ENCODE measurements at places on chromosomes 1 and 21.
A peak's percentile ranks its signal among the peaks of the same experiment; 100 is the strongest.

DNA sequence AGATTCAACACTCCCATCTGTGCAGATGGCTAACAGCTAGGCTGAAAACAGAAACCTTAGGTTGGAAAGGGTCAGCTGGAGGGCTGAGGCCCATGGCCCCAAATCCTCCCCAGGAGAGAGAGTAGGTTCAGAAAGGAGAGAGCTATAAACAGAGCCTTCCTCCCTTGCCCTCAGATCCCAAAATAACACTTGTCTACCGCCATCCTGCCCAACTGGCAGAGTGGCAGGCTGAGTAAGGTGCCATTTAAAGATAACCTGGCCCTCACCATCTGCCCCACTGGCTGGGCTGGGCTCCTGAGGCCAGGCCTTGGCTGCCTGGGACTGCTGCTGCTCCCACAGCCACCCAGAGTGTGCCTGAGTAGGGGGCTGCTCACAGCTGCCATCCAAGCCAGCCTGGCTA, 4.3 kb upstream of the SHISA4 start:
- no peak for DNase-seq

- DNase-seq, result no peak
These were observed 12.4 kb downstream of the PRPF38A start for GRCh38 chr1:52416811-52417210.

DNA sequence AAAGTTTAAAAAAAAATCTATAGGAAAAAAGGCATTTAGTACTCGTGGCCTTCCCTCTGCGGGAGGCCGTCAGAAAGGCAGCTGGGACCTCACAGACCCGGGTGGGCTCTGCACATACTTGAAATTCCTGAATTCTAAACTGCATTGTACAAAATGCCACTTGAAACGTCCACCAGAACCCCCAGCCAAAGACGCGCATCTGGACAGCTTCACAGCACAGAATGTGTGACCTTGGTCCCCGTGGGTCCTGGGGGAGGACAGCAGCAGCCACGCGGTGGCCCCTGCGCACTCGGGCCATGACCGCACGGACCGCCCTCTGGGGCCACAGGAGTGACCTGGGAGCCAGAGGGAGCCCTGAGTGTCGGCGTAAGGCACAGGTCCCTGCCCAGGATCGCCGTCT, 20.6 kb upstream of the MRPS14 start:
- no peak for DNase-seq

- no peak for DNase-seq
These were observed 34.5 kb upstream of the DPH5 start for GRCh38 chr1:101059945-101060542.

- no peak for DNase-seq
These were observed 815.6 kb downstream of the LTN1 start for GRCh38 chr21:28177124-28177523.

DNA sequence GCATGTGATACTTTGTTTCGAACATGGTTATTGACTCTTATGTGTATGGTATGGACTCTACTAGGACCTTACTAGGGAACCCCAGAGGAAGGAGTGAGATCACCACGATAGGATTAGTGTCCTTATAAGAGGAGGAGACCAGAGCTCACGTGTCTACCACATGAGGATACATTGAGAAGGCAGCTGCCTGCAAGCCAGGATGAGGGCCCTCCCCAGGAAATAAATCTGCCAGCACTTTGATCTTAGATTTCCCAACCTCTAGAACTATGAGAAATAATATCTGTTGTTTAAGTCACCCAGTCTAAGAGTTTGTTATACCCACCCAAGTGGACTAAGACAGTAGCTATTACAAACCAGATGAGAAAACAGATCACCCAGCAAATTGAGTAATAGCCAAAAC, 559.3 kb upstream of the USP24 start:
- DNase-seq, result no peak

GRCh38 chr21:26708223-26708800, 135.2 kb upstream of the CYYR1 start:
- DNase-seq, result peak; percentile 62

DNA sequence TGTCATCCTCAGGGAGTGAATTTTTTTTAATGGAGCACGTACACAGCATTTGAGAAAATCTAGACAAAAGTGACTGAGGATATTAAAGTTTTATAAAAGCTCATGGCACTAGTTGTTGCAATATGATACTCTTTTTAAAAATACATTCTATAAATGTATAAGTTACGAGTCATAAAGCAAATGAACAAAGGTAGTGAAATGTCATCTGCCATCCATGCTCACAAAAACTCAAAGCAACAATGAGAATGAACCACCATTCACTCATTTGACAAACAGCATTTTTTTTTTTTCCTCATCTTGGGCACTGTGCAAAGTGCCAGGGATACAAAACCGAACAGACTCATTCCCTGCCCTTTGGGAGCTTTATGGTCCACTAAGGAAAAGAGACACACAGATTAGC, 38.7 kb downstream of the GPR137B start:
- DNase-seq, result no peak

GRCh38 chr1:175237389-175237788, 44.8 kb upstream of the KIAA0040 start:
- DNase-seq, result peak; percentile 62

- no peak for DNase-seq
These were observed 25.6 kb downstream of the UBIAD1 start for GRCh38 chr1:11298390-11299224.

DNA sequence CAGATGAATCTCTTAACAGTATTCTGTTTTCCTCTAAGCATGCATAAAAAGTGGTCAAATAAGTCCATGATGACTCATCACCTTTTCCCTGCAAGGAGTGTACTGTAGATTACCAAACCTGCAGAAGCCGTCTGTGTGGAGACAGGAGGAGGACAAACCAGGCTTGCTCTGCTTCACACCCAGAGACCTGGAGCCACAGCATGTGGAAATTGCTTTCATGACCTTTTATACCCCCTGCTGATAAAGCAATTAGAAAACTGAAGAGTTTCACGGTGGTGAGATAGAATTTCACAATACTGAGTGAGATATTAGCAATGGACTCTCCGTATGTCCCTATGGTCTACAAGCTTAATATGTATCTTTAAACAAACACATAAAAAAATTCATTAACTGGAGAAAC, 9.4 kb downstream of the CORT start:
- DNase-seq, result peak; percentile 36

DNA sequence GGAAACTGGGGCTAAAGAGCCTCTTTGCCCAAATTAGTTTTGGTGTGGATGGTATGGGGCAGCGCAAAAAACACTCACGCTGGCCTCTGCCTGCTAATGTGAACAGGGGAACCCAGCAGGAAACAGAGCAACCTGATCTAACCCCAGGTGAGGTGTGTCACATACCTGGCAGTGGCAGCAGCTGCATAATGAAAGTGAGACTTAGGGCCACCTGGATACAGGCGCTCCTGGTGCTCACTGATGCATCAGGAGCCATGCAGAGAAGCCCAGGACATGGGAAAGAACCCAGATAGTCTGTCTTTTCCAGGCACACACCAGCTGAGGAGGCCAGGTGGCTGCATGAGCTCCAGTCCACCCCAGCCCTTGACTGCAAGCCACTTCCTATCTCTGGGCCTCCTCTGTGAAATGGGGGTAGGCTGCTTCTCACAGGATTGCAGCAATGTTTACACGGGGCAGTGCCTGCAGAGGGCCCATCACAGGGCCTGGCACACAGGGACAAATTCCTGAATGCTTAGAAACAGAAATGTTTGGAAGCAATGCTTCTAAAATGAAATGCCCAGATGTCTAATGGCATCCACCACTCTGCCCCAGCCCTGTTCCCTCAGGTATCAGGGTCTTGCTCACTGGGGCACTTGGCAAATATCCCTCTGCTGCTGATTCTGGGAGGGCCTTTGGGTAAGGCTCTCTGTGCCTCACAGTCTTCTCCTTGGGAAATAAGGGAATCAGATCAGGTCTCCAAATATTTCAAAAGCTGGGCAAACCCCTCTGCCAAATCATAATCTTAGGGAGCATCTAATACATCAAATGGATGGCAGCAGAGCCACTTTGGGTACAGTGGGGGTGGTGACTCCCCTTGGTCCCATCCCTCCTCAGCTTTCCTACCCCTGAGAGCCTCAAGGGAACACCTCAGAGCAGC, 19.9 kb downstream of the DHCR24 start:
- DNase-seq, result no peak

DNA sequence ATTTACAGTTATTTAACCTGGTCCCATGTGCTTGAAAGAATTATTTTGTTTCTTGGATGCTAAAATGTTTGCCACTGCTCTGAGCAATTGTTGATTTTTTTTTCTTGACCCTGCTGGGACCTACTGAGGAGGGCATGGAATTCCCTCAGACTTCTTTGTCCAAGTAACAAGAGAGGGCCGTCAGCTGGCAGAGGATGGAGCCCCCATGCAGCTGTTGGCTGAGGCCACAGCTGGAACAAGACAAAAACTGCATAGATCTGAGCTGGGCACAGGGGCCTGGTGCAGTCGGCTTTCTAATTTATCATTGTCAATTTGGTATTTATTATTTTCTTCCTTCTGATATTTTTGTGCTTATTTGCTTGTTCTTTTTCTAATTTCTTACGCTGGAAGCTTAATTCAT, 39.6 kb upstream of the ABCG1 start:
- DNase-seq, result no peak

DNA sequence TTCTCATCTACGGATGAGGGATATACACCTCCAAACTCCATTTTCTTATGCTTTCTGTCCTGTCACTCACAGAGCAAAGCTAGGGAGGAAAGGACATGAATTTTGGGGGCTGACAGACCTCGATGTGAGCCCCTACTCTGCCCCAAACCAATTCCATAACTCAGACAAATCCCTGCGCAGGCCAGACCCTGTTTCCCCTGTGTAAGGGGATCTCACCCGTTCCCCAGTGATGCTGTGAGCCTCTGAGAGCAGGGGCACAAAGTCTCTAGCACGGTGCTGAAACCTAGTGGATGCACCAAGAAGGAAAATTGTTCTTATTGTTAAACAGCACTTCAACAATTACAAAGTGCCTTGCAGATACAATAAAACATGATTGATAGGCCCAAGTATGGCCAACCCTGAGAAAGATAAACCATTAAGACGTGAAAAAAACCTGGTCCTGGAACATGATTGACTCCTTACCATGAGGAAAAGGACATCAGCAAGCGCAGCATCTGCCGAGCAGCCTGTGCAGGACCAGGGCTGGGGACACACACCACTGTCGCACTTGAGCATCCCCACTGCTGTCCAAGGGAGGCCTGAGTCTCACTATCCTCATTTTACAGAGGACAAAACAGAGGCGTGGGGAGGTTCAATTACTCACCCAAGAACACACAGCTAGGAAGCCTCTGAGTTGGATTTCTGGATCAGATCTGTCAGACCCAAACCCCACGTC, 137.8 kb downstream of the GLIS1 start:
- DNase-seq, result no peak

GRCh38 chr1:170168265-170168664, 22.5 kb downstream of the NTMT2 start:
- peak; percentile 26 for DNase-seq

DNA sequence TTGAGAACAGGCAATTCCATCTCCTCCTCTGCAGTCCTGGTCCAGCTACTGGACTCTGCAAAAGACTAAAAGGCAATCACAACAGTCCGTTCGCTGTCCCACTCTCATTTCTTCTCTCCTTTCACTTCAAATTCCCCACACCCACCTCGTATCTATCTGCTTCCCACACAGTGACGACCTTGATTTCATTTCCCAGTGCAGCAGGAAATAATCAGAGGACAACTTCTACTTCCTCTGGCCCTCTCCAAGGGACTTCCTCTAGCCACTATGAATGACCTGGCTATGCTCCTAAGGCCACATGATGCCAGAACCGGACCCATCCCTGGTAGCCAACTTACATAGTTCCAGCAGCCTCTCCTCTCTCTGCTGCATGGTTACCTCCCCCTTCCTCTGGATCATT, 8.0 kb downstream of the NOL9 start:
- no peak for DNase-seq

GRCh38 chr1:54417123-54417522, 10.9 kb upstream of the SSBP3 start:
- DNase-seq, result peak; percentile 88
